PC-9 (cell line): ENCODE measurements at places on chromosomes 12 and 14.

- no peak for DNase-seq
Observed at GRCh38 chr14:101893759-101894158, 70.6 kb upstream of the DYNC1H1 start.

DNA sequence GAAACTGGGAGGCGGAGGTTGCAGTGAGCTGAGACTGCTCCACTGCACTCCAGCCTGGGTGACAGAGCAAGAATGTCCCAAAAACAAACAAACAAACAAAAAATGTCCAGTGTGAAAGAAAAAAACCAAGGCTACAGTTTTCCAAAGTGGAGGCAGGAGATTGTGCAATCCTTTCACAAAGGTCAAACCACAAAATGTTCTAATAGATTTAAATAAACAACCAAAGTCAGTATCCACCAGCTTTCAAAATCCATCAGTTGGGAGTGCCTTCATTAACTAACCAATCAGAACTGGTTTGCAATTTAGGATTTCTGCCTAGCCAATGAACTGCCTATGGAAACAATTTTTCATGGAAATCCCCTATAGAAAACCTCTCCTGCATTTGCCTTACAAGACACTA, 52.3 kb upstream of the TRIM9 start:
- DNase-seq: no peak

DNA sequence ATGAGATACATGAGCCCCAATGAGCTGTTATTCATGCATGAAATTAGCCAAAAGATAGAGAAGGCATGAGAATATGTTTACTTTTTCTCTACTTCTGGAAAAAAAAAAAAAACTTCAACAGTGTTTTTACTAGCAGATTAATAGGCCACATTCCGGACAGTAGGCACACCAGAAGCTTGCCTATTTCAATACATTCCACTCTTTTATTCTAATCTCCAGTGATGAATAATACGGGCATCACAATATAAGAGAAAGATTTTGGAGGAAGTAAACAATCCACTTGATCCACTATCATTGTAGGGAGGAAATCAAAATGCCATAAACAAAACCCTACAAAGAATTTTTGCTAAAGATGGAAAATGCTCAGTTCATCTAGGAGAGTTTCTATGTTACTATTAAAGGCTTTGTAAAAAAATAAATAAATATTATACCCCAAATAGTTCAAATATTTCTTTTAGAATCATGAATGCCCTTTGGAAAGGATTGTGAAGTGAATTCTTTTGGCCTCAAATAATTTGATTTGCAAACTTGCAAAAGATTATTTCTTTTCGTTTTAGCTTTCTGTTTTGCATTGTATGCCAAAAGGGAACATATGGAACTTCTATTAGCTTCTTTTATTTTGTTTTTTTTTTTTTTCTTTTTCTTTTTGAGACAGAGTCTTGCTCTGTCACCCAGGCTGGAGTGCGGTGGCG, 232.6 kb downstream of the EPS8 start:
- DNase-seq: no peak

- DNase-seq: no peak
Observed at GRCh38 chr12:131025939-131026702, 72.4 kb downstream of the ADGRD1 start.

DNA sequence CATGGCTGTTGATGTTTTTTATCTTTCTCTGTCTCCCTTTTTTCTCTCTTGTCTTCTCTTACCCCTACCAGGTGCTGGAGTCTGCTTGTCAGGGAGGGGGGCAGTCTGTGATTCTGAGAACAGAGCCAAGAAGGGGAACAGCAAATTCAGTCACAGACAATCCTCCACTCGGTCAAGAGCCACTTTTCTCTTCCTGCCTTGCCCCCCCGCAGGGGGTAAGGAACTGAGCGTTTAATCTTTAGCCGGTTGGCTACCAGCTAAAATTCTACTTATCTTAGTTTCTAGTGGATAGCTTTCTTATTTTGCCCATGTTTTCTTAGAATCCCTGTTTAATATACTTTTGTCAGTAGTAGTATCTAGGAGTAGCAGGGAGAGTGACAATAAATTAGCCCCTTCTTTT, 1.9 kb downstream of the RIMKLB start:
- no peak for DNase-seq

DNA sequence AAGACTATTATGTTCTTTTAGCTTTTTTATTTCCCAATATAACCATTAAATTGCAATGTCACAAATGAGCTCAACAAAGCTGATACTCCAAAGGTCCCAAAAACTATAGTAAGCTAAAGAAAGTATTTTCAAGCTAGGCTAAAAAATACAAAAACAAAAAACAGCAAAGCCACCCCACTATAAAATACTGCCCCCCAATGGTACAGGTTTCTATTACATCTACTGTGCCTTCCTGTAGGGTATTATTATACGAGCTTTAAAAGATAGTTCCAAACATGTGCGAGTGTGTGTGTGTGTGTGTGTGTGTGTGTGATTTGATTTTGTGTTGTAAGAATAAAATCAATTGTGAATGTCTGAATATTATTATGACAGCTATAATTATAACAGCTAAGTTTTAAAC, 1.1 kb downstream of the IFNG start:
- no peak for DNase-seq

GRCh38 chr12:27345376-27345775, 12.7 kb downstream of the BMAL2 start:
- DNase-seq: no peak

DNA sequence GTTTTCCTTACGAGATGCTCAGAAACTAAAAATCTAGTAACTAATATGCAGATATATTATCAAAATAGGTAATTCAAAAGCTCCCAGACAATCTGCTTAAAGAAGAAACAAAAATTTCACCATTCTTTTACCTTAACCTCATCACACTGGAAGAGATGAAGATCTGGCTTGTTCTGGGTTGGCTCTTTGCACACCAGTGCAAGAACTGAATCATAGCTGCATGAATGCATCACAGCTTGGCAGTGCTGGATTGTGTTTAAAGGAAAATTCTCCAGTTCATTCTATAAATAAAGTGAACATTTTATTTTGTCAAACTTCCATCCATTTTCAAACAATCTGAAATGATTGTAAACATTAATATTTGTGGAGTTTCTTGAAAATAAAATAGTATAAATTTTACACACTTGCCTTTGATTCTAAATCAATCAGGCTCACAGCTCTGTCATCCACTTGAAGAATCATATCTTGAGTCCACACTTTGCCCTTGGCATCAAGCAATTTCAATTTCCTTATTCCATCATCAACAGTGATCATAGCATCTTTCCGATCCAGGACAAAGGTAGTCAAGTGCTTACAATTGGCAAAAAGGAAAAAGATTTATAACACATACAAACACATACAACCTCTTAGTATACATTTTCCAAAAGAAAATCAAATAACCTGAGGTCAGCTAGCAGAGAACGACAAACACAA, 119.8 kb downstream of the EPS8 start:
- DNase-seq: no peak

DNA sequence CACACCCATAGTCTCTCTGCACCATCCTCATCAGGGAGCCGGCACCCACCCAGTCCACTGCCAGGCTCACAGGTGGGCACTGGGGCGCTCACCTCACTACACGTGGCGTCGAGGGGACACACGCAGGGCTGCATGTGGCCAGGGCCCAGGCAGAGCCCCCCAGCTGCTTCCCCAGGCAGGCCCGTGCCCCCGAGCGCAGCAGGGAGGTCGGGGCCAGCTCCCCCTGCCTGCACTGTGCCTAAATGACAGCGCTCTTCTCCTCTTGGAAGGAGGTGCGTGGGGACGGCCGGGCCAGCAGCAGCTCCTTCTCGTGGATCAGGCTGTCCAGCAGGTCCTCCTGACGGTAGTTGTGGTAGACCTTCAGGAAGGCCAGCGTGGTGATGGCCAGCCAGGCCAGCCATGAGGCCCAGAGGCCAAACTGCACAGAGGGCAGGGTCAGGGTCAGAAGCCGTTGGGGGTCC, 11.3 kb downstream of the TMEM179 start:
- no peak for DNase-seq

DNA sequence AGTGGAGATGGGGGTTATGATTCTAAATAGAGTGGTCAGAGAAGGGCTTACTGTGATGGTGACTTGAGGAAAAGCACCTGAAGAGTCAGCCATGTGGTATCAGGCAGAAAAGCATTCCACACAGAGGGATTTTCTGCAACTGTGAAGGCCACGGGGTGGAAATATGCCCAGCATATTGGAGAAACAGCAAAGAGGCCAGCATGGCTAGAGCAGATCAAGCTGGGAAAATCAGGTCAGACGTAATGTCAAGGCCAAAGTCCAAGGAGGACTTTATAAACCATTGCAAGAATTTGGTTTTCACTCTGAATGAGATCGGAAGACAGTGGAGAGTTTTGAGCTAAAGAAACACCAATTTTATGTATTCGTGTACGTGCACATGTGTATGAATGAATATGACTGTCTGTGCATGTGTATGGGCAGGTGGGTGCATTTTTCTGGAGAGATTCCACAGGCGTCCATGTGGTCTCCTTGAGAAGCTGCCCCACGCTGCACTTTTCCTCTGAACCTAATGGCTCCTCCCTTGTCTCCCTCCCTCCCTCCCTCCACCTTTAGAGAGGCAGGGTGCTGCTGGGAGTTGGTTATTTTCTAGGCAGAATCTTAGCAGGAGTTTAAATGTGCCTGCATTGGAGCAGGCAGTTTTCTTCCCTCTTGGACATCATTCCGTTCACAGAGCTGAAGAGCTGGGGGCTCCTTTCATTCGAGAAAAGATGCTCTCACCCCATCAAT, 97.4 kb upstream of the PPP4R3A start:
- no peak for DNase-seq

GRCh38 chr14:63163306-63163705, 40.9 kb upstream of the RHOJ start:
- no peak for DNase-seq

DNA sequence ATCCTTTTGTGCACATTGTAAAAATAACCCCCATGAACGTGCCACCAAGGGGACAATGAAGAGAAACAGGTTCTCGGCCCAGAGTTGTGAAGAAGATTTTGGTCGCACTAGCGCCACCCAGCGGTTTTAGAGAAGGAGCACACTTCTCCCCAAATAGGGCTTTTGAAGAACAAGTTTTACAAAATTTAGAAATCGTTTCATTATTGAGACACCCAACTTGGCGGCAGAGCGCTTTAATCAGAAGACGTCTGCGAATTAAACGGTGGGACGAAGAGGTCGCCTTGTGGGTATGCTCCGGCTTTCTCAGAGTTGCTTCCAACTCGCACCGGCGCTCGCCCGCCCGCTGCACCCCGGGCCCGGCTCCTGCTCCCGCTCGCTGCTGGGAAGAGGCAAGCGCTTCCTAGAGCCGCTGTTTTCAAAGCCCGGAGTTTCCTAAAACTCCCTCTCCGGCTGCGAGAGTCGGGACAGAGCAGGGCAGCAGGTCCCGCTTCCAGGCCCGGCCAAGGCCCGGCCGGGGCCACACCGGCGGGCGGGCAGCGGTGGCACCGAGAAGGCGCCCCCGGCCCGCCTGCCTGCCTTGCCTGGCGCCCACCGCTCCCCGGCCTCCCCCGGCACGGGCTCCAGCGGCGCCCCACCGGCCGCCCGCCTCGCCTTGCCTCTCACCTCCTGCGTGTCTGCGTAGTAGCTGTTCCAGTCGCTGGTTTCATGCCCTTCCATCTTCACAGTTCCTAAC, 645 bp downstream of the FOXA1 start:
- DNase-seq: peak; percentile 68

- no peak for DNase-seq
Observed at GRCh38 chr14:100778526-100778882, 47.4 kb upstream of the MEG3 start.

- no peak for DNase-seq
Observed at GRCh38 chr12:38664661-38665269, 240.6 kb downstream of the CPNE8 start.

DNA sequence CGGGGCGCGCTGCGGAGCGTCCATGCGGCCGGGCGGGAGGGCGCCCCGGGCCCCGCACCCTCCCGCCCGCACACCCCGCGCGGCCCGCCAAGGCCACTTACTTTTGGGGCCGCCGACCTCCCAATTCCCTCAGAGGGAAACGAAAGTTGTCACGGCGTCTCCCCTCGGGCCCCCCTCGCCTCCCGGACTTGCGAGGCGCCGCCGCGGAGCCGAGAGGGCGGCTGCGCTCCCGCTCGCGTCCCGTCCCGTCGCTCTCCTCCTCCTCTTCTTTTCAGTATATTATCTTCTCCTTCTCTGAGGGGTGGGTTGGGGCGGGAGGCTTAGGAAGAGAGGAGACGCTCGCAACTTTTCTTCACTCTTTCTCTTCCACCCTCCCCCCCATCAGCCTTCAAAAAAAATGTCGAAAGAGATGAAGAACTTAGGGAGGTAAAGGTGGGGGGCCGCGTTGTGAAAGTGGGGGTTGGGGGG, 613 bp downstream of the DUSP16 start:
- no peak for DNase-seq

- DNase-seq: no peak
Observed at GRCh38 chr12:27431185-27431584, 15.4 kb upstream of the SMCO2 start.

GRCh38 chr12:95368931-95369330, 105.0 kb upstream of the METAP2 start:
- no peak for DNase-seq
